ENCODE measurements at places on chromosomes 1 and 21.

DNA sequence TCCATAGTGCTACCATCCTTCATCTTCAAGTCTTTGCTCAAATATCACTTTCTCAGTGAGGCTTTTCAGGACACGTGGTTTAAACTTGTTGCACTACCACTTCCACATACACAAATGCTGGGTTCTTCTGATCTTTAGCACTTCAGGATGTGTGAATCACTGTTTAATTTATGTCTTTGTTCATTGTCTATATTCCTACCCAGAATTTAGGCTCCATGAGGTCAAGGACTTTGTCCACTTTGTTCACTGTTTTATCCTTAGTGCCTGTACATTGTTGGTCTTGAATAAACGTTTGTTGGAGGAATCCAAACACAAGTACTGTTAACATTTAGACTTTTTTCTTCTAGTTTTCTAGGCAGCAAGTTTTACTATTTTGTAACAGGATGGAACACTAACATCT is 42.6 kb upstream of the RALGPS2 start:
- DNase-seq: no peak

DNA sequence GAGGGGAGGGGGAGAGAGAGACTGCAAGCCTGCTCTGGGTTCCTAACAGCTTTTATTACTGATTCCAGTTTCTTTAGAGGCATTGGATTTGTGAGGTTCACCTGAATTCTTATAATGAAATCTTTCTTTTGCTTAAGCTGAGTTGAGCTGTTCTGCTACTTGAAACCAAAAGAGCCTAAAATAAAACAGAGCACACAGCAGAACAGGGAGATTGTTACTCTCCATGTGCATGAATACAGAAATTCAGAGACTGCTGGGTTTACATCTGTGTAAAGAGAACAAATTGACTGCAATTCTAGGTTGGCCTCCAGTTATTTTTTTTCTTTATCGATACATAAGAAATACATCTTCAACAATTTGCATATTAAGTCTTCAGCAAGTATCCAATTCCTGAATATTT is 168.8 kb upstream of the NRIP1 start:
- no peak for DNase-seq

- DNase-seq: no peak
Measured at GRCh38 chr1:169201084-169201619, 94.7 kb downstream of the ATP1B1 start.

GRCh38 chr1:94304553-94304952 is 67.2 kb upstream of the ARHGAP29 start:
- DNase-seq: no peak

DNA sequence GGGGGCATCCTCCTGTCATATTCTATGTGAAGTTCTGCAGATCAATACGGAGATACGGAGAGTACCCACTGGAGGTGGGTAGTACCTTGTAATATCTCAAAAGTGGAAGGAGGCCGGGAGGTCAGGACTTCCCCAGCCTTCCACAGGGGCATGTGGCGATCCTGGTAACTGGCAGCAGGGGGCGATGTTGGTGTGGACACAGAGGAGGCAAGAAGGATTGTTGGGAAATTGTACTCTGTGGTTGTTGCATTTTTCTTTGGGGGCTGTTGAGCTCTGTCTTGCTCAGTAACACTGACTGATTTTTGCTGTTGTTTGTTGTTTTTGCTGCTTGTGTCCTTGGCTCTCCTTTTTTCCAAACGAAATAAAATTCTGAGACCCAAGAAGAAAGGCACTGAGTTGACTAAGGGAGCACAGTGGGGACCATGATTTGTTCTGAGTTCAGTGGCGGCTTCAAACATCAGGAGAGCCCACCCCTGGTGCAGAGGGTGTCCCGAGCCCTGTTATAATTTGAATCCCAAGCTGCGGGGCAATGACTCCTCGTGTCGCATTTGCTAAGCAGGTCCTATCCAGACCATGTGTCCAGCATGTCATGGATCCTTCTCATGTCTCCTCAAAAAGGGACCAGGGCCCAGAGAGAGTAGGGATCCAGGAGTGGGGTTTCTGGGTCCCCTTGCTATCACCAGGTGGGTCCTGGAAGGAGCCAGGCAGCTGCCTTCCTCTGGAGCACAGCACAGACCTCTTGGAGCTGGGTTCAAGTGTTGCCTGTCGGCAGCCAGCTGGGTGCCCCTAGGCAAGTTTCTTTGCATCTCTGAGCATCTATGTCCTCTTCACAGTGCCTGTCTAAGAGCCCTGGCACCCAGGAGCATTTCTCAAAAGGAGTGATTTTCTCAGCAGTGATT is 22.8 kb downstream of the LHX4 start:
- DNase-seq: peak; percentile 68

DNA sequence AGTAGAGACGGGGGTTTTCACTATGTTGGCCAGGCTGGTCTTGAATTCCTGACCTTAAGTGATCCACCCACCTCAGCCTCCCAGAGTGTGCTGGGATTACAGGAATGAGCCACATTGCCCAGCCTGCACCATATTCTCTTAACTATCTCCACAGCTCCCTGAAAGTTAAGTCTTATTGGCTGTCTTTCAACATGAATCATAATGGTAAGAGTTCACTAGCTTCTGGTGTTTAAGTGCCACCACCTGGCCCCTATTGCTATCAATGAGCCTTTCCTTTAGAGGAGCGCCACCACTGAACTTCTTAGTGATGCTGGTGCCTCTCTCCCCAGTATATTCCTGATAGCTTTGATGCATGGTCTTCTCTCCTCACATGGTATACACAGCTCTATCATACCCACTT is 15.7 kb downstream of the ZFYVE9 start:
- DNase-seq: no peak

DNA sequence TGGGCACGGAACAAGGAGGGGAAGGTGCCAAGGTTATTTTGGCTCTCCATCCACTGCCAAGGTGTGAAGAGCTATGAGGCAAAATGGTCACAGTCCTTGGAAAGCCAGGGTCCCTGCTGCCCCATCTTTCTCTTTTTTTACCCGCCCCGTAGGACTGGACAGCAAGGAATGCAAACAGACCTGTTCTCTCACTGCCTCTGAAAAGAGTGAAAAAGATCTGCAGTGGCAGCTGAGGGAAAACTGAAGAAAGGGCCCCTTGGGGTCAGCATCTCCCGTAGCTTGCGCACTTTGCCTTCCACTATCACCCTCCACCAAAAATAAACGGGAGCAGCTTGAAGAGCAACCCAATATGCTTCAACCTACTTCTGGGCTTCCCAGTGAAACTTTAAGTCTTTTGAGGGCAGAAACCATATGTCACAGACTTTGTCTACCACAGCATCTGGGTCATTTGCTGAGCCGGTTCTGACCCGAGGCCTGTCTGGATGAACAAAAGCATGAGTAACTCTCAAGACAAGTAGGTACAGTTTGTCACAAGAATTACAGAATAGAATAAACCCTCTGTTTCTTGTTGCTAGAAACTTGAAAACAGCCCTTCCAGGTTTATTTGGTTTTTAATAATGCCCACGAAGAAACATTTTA is 9.4 kb upstream of the KIF14 start:
- no peak for DNase-seq

GRCh38 chr1:154501423-154502065 is 475 bp upstream of the TDRD10 start:
- DNase-seq: no peak

DNA sequence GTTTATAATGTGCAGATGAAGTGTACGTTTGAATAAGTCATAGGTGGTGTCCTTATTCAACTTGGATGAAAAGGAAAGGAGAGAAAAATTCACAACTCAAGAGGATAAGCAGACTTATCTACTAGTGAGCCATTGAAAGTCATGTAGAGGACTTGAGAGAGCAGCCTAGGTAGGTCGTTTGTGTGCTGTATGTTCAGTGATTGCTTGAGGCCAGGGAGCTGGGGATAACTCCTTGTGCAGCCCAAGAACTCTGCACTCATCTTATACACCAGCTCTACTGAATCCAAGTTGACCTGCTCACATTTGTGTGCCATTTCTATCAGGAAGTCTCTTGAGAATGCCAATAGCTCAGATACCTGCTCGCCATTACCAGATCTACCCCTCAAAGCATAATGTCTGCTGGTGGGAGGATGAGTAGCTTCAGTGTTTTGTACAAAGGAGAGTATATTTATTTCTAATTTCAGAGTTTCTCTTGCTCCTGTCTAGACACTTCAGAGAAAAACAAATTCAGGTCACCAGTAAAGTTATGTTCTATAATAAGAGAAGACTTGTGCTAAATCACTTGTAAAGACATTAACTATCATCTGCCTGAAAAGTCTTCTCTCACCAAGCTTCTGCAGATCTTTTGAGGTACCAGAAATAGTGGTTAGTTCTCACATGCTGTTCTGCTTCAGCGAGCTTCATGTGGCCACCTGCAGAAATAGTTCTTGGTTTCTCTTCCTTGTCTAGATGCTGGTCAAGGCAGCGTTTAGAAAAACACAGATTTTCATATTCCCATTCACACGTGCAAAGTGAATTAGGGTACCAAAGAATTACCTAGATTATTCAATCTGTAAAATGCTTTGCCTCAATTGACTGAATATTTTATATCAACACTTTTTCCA is 10.8 kb downstream of the S1PR1 start:
- no peak for DNase-seq

DNA sequence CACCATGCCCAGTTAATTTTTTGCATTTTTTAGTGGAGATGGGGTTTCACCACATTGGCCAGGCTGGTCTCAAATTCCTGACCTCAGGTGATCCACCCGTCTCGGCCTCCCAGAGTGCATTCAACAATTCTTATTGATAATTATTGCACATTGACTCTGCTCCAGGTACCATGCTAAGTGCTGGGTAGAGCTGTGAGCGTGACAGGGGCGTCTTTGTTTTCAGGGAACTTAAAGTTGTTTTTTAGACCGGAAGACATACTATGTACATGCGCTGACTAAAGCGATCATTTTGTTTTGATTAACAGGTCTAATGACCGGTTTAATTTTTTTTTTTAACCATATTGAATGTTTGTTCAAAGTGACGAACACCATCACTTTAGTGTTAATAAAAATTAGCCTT is 4.0 kb downstream of the CD247 start:
- DNase-seq: no peak

- peak; percentile 49 for DNase-seq
Measured at GRCh38 chr21:45404730-45405270, at the start of gene COL18A1. TSS of gene COL18A1 (plus strand) at chr21:45405165. CDS start at chr21:45405231, 66 bp downstream.

- DNase-seq: no peak
Measured at GRCh38 chr21:27363719-27364477, 397.0 kb upstream of the ADAMTS5 start.

GRCh38 chr1:242242983-242243382 is 244.1 kb upstream of the MAP1LC3C start:
- DNase-seq: no peak

DNA sequence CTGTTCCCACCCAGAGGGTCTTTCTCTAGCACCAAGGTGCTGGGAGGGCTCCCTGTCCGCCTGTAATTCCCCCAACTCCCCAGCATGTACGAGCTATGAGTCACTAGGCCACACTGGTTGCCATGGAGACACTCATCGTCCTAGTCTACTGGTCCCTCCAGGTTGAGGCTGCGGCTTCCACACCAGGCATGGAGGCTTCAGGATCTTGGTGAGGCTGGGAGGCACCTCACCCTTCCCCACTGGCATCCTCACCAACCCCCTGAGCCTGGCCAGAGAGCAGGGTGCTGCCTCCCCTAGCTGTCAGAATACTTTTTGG is 75.6 kb upstream of the KAZN start:
- DNase-seq: no peak

DNA sequence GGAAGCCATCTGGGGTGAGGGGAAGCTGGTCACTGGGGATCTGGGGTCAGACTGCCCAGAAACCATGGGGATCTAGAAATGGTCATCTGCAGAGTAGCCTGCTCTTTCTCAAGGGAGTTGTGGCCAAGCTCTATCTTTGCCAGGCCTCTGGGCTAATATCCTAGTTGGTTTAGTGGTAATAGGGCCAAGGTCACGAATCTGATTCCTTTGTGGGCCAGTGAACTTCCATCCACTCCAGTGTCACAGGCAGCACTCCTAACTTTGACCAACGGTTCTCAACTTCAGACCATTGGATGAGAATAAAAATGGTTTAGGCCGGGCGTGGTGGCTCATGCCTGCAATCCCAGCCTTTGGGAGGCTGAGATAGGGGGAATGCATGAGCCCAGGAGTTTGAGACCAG is 28.1 kb upstream of the PPP2R5A start:
- no peak for DNase-seq

- DNase-seq: no peak
Measured at GRCh38 chr1:78009836-78010235, 5.1 kb downstream of the DNAJB4 start.

GRCh38 chr1:29438991-29439390 is 202.7 kb downstream of the PTPRU start:
- no peak for DNase-seq

GRCh38 chr1:155174324-155175280 is 953 bp downstream of the TRIM46 start:
- peak; percentile 53 for DNase-seq

- DNase-seq: no peak
Measured at GRCh38 chr21:15436031-15436430, 293.8 kb upstream of the USP25 start.

Data from activated naive CD4-positive, alpha-beta T cell treated with anti-CD3 and anti-CD28 coated beads, Interleukin-2, amount 50 U/mL, for 16 hours (primary cell).